ENCODE measurements at places on chromosomes 1 and 21.
A peak's percentile ranks its signal among the peaks of the same experiment; 100 is the strongest.

DNA sequence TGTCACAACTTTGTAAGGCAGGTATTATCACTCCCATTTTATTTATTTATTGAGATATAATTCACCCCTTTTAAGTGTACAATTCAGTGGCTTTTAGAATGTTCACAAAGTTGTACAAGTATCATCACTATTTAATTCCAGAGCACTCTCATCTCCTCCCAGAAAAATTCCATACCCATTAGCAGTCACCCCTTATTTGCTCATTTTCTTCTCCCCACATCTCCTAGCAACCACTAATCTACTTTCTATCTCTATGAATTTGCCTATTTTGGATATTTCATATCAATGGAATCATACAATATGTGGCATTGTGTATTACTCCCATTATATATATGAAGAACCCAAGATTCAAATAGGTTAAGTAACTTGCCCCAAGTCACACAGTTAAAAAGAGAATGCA, 7.0 kb downstream of the DSTYK start:
- DNase-seq, result no peak

DNA sequence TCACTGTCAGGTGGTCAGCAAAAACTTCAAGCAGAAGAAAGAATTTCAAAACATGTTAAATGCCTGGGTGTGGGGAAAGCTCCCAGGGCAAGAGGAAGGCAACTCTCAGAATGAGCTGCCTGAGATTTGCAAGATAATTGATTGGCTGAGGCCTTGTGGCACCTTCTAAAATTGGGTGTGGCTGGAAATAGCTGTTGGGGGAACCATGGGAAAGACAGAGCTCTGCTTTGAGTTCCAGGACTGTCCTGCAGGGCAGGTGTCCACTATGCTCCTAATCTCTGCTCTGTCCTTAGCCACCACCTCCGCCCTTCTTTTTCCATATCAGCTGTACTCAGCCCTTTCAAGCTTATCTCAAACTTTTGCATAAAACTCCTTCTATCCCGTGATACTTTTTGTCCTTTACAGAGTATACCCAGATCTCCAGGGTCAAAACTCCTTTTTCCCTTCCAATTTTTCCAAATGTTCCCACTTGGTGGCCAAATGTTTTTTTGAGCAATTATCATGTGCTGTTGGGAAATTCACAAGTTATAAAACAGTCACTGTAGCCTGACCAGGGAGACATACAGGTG, 23.8 kb upstream of the PPP2R5A start:
- no peak for DNase-seq

DNA sequence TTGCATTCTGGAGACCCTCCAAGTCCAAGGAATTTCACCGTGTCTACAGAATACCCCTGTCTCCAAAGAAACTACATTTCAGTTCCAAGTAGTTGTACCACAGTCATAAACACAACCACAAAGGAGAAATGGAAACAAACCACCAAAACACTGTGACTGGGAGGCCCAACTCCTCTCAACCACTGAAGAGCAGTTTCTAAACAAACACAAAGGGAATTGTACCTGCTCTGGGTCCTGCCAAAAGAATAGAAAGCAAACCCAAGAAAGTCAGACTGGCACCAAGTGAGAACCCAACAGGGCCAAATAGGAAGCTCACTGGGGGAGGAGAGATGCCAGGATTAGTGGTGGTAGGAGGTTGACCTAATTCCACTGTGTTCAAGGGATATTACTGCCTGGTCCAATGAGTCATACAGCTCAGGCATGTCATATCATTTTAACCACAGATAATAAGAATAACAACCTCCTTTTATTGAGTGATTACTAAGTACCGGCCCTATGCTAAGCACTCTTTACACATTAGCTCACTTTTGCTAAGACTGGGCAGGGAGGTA, 123.9 kb upstream of the PPP2R5A start:
- peak; percentile 47 for DNase-seq

DNA sequence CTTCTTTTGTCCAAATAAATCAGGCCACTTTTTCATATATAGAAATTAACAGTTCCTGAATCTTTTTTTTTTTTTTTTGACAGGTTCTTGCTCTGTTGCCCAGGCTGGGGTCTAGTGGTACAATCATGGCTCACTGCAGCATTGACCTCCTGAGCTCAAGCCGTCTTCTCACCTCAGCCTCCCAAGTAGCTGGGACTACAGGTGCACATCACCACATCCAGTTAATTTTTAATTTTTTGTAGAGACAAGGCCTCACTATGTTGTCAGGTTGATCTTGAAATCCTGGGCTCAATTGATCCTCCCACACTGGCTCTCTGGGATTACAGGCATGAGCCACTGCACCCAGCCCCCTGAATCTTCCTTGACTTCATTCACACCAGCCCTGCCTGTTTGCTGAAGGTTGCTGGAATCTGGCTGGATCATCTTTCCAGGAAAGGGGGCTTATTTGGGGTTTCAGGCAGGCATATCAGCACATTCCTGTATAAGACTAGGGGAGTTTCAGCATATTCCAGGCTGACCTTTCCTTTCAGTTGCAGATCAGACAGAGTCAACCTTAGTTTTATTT, 78.2 kb upstream of the ARHGAP29 start:
- no peak for DNase-seq

DNA sequence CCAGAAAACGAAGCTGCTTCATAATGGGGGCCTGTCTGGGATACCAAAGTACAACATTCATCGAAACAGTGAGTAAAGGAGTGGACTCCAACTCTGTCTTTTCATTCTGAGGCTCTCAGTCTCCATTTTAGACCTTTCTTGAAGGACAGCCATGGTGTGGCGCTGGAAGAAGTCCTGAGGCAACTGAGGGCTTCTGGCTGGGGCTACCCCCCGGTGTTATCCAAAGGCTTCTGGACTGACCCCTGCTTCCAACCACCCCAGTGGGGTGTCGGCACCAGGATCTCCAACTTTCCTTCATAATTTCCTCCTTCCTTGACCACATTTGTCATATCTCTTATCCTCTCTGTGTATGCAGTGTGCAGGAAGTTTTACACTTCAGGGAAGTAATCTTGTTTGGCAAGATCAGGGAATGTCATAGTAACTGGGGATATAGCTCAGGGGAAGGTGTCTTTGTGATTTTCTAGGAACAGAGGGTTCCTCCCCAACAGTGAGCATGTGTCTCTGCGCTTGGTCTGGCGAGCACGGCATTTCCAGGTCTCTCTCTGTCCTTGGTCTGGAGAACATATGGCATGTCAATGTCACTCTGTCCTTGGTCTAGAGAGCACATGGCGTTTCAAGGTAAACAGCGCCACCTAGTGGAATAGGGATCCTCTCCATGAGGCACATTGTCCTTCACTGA, 19.4 kb upstream of the BSDC1 start:
- peak; percentile 50 for DNase-seq

- no peak for DNase-seq
These were observed 71.1 kb downstream of the LGR6 start for GRCh38 chr1:202264726-202265125.

DNA sequence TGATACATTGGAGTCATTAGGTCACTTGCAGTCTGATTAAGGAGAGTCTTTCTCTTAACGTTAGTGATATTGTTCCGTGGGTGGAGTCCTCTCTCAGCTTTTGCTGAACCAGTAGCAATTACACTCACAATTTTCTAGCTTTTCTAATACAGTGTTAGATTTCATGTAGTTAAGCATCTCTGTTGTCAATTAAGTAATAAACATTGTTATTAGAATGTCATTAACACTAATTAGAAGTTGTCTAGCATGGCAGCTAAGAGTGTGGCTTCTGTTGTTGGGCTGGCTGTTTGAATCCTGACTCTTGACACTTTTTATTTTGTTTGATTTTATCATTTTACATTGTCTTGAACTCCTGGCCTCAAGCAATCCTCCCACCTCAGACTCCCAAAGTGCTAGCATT, 33.4 kb downstream of the FAAH start:
- DNase-seq, result no peak

DNA sequence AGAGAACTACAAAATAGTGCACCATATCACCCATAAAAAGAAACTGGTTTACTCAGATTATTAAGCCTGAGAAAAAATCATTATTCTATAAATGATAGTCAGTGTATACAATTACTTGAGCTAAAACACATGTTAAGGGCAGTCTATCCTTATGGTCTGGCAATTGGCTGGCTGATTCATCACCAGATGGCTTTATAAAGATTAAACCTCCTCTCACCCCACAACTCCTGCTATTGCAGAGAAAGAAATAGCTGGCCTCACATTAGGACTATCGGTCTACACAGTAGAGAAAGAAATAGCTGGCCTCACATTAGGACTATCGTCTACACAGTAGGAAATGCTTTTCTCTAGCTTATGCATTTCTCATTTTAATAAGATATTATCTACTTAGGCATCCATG, 21.2 kb downstream of the CEP170 start:
- DNase-seq, result peak; percentile 36

DNA sequence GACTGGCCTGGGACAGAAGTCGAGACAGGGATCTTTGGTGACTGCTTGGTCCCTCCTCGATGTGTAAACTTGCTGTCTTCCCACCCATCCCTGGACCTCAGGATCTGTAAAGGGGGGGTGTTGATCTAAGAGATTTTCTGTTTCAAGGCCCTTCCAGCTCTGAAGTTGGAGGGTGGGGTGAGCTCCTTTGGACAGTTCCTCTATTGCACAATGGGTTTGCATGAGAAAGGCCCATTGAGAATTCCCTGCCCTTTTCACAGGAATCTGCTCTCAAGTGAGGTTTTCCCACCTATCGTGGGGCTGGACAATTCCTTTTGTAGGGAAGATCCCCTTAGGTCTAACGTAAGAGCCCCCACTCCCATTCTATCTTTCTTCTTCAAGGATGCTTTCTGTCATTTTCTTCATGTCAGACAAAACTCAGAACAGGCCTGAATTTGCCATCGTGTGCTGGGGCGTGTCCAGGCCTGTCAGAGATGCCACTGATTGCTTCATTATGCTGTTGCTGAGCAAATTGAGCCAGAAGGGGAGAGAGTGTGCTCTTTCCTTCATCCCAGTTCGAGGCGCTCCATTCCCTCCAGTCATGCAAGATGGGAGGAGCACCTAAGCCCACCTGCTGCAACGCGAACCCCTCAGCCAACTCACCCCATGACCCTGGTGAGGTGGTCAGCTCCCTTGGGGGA, 149.9 kb upstream of the IGSF21 start:
- DNase-seq, result no peak

DNA sequence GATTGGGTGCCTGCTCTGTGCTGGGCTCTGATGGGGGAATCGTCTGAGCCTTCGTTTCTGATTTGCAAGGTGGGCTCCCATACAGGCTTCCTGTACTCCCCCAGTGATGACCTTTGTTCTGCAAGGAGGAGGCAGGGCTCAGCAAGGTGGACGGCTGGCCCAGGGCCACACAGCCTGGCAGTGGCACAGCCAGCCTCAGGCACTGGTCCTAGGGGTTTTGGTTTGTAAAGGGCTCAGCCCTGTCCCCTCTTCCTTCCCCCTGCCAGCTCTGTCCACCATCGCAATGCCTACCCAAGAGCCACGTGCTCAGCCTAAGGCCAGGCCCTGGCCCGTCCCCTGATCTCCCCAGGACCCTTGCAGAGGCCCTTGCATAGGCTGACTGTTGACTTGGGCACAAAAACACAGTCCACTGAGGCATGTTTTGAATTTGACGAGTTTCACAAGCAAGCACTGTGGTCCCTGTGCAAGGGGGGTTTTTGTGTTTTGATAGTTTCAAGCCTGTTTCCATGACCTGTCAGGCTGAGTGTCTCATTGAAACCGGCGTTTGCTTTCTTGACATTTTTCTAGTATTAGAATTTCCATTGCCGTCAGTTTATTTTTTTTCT, 39.5 kb upstream of the TNFRSF1B start:
- DNase-seq, result no peak

DNA sequence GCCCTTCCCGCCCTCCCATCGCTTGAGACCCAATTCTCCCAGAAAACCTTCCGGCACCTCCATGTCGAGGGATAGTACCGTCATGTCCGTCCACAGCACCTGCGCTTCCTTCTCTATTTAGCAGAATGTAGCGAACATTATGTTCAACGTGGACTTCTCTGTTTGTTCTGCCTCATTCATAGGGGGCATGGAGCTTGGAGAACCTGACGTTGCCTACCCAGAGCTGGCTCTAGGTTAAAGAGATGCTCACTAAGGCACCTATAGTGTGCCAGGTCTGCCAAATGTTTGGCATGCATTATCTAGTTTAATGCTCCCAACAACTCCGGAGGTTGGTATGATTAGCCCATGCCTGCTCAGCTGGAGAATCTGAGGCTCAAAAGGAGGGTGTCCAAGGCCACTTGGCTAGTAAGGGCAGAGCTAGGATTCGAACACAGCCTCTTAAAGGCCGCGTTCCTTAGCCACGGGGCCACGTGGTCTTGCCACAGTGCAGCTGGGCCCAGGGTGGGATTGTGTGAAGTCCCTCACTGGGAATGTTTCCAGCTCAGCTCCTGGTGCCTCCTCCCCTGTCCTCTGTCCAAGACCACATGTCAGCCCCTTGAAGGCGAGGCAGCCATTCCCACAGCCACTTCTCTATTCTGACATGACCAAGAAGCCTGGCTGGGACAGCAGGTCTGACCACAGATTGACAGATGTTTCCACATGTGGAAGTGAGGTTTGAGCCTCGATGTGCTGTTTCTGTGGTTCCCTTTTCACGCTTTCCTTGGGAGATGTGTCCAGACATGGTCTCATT, 57.8 kb downstream of the RUNX3 start:
- DNase-seq, result no peak

- DNase-seq, result no peak
These were observed 1.6 kb upstream of the TMCC2 start for GRCh38 chr1:205225901-205226765.

- no peak for DNase-seq
These were observed 72.6 kb upstream of the MACF1 start for GRCh38 chr1:39131940-39132339.

- DNase-seq, result no peak
These were observed 28.2 kb downstream of the CDCA8 start for GRCh38 chr1:37720231-37721130.

DNA sequence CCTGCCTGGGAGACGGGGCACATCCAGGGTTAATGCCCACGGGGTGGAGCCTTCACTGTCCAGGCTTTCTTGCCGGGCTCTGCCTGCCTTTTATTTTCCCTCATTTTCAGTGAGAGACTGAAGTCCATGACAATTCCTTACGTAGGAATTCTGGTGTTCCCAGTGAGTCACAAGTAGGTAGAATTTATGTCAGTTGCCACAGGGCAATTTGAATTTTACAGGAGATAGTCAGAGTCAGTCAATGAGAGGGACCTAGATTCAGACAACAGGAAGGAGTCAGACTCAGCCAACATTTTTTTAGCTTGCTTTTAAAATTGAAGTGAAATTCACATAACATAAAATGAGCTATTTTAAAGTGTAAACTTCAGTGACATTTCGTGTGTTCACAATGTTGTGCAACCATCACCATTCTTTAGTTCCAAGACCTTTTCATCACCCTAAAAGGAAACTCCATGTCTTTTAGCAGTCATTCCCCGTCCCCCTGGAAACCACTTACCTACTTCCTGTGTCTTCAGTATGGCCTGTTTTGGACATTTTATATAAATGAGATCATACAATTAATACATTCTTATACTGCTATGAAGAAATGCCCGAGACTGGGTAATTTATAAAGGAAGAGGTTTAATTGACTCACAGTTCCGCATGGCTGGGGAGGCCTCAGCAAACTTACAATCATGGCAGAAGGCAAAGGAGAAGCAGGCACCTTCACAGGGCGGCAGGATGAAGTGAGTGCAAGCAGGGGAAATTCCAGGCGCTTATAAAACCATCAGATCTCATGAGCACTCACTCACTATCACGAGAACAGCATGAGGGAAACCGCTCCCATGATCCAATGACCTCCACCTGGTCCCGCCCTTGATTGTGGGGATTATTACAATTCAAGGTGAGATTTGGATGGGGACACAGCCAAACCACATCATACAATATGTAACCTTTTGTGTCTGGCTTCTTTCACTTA, 14.6 kb downstream of the AJAP1 start:
- DNase-seq, result peak; percentile 80

Data from GM04504 (cell line).